ENCODE measurements at places on chromosomes 4 and X.
A peak's percentile ranks its signal among the peaks of the same experiment; 100 is the strongest.

DNA sequence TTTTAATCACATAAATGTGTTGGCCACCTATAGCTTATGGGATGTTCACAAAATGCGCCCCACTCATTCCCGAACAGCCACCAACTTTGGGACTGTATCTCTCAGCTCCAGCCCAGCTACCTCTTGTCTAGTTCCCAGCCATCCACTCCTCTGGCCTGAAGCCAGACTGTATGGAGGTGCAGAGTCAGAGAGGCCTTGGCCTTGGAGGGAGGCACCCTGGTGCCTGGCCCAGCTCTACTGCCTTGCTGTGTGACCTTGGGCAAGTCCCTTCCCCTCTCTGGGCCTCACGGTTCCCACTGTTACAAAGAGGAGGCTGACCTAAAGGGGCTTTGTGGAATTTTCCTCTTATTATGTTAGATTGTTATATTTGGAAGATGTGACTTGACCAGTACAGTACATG, 13.9 kb downstream of the MAMLD1 start:
- no peak for DNase-seq

GRCh38 chrX:40099055-40099958, 1.5 kb upstream of the BCOR start:
- DNase-seq, result peak; percentile 47

- DNase-seq, result no peak
Measured at GRCh38 chr4:8599657-8600056, 7.1 kb downstream of the CPZ start.

GRCh38 chr4:188030401-188030800, 34.8 kb downstream of the ZFP42 start:
- DNase-seq, result no peak

DNA sequence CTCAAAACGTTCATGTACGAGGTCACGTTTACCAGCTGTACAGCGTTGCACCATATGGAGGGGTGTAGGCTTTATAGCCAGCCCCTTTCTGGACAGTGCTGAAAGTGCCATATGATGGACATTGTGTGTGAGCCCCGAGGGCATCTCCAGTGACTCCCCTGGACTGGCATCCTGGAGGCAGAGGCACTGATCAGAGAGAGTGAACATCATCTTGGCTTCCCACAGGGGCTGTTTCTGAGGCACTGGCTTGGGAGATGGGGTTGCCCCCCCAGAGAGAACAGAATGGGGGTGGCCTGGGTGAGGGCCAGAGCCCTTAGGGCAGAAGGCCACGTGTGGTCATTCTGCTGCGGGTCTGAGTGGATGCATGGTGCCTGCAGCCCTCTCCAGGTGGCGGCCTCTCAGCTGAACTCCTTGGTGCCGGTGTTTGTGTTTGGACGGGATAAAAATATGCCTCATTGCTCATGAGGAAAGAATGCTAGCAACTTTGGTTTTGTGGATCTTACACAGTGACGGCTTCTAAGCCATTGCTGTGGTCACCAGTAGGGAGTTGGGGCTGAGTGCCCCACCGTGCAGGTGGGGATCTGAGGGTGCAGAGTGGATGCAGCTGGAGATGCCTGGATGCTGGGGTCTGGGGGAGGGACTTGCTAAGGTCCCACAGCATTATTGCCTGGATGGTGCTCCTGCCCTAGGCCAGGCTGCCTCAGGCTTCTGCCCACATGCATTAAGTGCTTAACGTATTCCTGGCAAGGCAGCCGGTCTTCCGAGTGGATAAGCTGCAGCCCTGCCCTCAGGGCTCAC, 3.4 kb downstream of the WFS1 start:
- no peak for DNase-seq

DNA sequence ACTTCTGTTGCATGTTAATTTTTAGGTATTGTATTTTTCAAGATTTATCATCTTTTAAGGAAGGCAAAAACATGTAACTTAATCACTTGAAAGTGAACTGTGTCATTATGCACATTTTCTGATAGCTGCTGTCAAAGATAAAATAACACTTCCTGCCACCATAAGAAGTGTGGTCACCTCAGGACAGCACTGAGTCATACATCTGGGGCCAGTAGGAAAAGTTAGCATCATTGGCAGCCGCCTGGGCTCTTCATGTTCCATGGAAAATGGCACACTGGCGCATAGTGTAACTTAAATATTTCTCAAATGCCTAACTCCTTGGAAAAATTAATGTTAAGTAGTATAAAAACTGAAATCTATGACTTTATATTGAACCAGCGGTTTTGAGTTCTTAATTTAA, 24.2 kb downstream of the CNKSR2 start:
- DNase-seq, result no peak

DNA sequence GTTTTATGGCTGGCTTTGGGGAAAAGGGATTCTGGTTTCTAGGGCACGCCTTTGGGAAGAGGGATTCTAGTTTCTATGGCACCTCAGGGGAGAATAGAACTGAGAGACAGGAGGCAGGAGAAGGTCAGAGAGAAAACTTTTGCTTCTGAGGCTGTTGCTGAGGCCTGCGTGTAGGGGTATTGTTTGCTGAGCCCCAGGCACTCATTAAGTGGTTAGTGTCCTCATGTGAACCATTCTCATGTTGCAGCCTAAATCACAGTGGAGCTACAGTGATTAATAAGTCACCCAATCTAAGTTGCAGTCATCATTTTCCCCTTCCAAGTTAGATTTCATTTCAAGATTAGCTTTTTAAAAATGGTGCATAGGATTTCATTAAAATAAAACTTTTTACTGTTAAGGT, 29.0 kb downstream of the VCX3A start:
- DNase-seq, result no peak

- DNase-seq, result no peak
Measured at GRCh38 chrX:12360383-12360782, 222.1 kb downstream of the FRMPD4 start.

- DNase-seq, result no peak
Measured at GRCh38 chr4:62410371-62411003, 1210.4 kb downstream of the ADGRL3 start.

GRCh38 chr4:155889031-155889793, 14.3 kb upstream of the TDO2 start:
- DNase-seq, result no peak

DNA sequence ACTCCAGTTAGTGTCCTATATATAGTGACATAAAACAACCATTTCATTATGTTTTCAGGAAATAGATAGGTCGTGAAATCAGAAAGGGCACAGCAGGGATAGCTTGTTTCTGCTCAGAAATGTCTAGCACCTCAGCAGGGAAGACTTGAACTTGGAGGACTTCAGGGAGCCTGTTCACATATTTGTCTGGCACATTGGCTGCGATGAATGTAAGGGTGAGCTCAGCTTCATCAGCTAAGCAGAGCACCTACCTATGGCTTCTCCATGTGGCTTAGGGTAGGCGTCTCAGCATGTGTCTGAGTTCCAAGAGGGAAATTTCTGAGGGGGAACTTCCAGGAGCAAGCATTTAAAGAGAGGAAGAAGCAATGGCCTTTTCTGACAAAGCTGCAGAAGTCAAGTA, 126.2 kb downstream of the PCDH10 start:
- DNase-seq, result no peak

DNA sequence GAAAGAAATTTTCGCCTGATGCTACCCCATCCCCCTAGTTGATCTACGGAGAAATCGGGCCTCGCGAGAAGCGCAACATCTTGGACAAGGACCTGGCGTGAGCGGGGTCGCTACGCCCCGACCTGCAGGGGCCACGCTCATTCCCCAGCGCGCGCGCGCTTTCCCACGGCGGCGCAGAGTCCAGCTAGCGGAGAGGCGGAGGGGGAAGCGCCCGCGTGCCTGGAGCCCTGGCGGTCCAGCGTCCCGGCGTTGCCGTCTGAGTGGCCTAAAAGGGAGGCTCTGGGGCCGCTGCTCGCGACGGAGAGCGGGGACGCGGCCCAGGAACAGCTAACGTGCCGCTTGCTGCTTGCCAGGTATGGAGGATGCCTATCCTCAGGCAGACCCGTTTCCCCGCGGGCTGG, 6.0 kb upstream of the SOX3 start:
- no peak for DNase-seq

DNA sequence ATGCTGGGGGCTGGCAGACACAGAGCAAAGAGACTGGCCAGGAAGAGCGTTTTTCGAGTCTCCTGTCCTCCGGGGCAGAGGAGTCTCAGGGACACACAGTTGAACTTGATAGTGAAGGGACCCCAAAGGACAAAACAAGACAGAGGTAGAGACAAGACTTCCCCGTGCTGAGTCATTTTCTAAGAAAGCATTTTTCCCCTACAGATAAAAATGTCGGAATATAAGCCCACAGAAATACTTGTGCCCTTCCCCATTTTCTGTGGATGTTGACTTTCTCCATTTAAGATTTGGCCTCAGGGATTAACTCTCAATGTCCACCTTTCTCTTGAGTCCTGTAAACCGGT, 523 bp upstream of the BTK start:
- no peak for DNase-seq

- DNase-seq, result peak; percentile 92
Measured at GRCh38 chr4:6200011-6200921, at the start of gene JAKMIP1. JAKMIP1 (minus strand) TSS chr4:6200549; CDS start chr4:6112850, 87,699 bp downstream.

GRCh38 chr4:78560296-78560963, 8.9 kb downstream of the ANXA3 start:
- no peak for DNase-seq

DNA sequence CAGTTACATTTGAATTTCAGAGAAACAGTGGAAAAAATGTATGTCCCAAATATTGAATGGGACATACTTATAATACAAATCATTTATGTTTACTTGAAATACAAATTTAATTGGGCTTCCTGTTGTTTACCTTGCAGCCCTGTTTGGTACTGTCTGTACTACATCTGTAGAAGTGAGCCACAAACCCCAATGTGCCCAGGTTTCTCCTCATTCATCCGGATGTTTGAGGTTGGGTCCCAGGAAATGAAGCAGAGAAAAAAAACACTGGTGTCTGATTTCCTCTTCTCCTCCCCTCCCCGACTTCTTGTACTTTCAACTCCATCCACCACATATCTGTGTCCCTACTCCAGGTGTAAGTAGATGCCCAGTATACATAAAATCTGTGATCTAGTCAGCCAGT, 27.1 kb upstream of the SCRG1 start:
- DNase-seq, result no peak

- DNase-seq, result no peak
Measured at GRCh38 chr4:70703619-70704214, 15.4 kb downstream of the UTP3 start.

GRCh38 chrX:95441836-95442235, 1242.8 kb upstream of the DIAPH2 start:
- no peak for DNase-seq

- no peak for DNase-seq
Measured at GRCh38 chr4:1998296-1998695, 10.5 kb downstream of the NELFA start.

- DNase-seq, result no peak
Measured at GRCh38 chr4:80188801-80189458, 8.4 kb upstream of the PRDM8 start.

GRCh38 chrX:149841929-149842328, 39.1 kb upstream of the MAGEA8 start:
- no peak for DNase-seq

- DNase-seq, result no peak
Measured at GRCh38 chrX:32514986-32515385, 696.4 kb downstream of the DMD start.

GRCh38 chr4:152221816-152222516, 313.9 kb downstream of the FBXW7 start:
- no peak for DNase-seq

GRCh38 chr4:157514711-157515110, 294.2 kb downstream of the GRIA2 start:
- DNase-seq, result no peak

- DNase-seq, result no peak
Measured at GRCh38 chrX:78377186-78377585, 49.8 kb upstream of the CYSLTR1 start.

- DNase-seq, result peak; percentile 60
Measured at GRCh38 chr4:183721207-183722081, 62.4 kb downstream of the TRAPPC11 start.

DNA sequence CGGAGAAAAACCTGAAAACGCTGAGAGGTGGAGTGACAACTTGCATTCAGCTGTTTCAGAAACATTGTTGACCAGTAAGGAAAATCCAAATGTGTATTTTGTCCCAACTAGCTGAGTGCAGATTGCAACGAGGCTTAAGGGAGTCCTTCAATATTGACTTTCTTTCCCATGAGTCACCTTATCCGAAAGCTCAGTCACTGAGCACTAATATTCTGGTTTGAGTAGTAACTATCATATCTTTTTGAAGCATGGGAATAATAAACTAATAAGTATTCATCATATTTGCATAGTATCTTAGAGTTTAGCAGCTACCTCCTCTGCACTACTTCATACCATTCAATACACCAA, 604.3 kb downstream of the PACRGL start:
- DNase-seq, result no peak

DNA sequence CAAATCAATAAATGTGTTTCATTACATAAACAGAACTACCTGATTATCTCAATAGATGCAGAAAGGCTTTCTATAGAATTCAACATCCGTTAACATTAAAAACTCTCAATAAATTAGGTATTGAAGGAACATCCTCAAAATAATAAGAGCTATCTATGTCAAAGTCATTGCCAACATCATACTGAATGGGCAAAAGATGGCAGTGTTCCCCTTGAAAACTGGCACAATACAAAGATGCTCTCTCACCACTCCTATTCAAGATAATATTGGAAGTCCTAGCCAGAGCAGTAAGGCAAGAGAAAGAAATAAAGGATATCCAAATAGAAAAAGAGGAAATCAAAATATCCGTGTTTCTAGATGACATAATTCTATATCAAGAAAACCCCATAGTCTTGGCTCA, 466.4 kb downstream of the MAGEE1 start:
- DNase-seq, result no peak

DNA sequence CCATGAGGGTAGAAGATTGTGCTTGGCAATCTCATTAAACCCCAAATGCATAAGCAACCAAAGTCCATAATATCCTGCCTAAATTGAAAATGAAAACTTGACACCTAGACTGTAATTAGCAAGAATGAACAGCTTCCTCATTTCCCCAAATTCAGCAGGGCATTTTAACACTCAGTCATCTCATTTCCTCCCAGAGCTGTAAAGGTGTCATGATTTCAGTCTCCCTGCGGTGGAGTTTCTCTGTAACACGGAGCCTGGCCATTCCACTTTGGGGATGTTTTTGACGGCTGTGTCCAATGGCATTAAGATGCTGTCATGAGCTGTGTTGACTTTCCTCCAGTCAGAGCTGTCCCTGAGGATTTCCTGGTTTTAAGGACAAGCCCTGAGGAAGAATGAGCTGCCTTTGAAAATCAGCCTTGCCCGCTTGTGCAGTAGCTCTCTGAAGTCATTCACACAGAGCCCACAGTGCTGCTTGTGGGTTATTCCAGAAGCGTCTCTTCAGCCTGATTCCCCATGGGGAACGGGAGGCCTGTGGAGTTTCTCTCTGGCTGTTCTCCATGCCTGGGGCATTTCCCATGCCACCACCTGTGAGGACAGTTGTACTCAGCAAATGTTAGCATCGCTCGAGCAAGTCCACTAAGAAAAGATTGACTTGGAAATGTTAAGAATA, 187.0 kb downstream of the MID1 start:
- no peak for DNase-seq

Data from activated naive CD4-positive, alpha-beta T cell treated with Interleukin-2 at 50 U/mL for 16 hours (primary cell).